Activated T-helper 1 cell treated with anti-CD3 and anti-CD28 coated beads, Interleukin-2, amount 50 U/mL, for 16 hours (primary cell): ENCODE measurements at places on chromosomes 5 and 9.

DNA sequence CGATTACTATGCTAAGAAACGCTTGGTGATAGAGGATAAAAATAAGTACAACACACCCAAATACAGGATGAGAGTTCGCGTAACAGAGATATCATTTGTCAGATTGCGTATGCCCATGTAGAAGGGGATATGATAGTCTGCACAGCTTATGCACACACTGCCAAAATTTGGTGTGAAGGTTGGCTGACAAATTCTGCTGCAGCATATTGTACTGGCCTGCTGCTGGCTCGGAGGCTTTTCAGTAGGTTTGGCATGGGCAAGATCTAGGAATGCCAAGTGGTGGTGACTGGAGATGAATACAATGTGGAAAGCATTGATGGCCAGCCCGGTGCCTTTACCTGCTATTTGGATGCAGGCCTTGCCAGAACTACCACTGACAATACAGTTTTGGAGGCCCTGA is 208.4 kb downstream of the PDZD2 start:
- DNase-seq, result no peak

- no peak for DNase-seq
Observed at GRCh38 chr5:16378762-16379161, 86.8 kb downstream of the ZNF622 start.

- no peak for DNase-seq
Observed at GRCh38 chr9:135219676-135220600, 132.5 kb downstream of the OLFM1 start.

DNA sequence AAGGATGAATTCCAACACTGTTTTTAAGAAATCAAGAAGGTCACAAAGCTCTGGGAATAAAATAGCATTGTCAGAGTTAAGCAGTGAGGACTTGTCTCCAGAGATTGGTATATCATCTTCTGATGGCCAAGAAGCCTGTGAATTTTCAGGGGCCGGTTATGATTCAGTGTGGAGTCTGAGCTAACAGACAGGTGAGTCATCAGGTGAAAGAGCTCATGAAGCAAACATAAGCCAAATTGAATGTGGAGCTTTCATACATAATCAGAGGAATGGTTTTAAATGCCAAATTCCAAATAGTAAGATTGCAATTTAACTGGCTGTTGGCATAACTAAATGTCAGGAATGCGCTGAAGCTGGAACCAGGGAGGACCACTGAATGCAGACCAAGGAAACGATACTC is 494.2 kb downstream of the MTRR start:
- DNase-seq, result no peak

GRCh38 chr5:89120719-89121118 is 237.7 kb upstream of the MEF2C start:
- DNase-seq, result no peak

- DNase-seq, result no peak
Observed at GRCh38 chr5:166163996-166164610, 2127.3 kb upstream of the WWC1 start.

GRCh38 chr5:139393497-139394122 is 1.3 kb downstream of the PROB1 start:
- no peak for DNase-seq

DNA sequence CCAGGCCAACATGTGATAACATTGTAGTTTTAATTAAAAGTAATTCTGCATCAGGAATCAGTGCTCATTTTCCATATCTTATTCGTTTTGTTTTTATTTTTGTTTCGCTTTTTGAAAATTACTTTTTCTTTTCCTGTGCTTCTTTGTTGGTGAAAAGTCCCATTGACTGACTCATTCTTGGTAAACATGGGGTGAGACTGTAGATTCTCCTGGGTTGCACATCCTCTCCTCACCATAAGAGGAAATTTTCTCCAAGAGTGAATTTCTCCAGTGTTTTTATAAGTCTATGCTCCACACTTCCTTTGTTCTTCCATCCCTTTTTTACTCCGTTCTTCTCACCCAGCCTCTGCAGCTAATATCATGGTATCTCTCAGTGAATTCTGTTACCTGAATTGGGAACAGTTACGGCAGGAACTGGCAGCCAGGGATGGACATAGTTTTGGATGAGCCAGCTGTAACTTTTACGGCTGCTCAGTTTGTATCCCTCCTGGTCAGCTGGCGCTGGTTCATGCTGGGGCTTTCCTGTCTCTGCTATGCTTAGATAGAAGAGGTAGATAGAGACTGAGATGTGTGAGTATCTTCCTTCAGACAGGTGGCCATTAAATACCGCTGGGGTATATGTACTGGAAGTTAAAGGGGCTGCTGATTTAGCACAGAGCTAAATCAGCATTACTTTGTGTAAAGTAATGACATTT is 80.0 kb downstream of the MAN2A1 start:
- no peak for DNase-seq

- DNase-seq, result no peak
Observed at GRCh38 chr5:154608531-154609011, 130.5 kb upstream of the HAND1 start.

- no peak for DNase-seq
Observed at GRCh38 chr9:85397005-85397404, 344.7 kb downstream of the AGTPBP1 start.

GRCh38 chr5:14413331-14413750 is 168.3 kb upstream of the OTULINL start:
- DNase-seq, result no peak
